ENCODE measurements at places on chromosomes 6 and 20.

- no peak for DNase-seq
Observed at GRCh38 chr6:29236634-29237033, 64.9 kb upstream of the OR14J1 start.

DNA sequence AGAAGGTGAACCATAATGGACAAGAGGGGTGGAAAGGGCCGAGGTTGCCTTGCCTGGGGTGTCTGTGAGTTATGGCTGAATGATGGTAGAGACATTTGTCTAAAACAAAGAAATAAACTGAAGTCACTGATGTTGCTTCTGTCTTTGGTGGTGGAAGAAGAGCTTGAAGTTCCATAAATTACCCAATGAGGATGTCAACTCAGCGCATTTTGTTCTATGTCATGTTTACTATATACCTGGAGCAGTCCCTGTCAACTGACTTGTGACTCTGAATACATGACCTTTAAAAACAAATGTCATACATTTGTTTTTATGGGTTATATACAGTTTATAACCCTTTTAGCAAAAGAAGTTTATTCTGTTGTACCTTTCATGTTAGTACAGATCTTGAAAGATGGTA lies 2.0 kb downstream of the EFHC1 start:
- no peak for DNase-seq

DNA sequence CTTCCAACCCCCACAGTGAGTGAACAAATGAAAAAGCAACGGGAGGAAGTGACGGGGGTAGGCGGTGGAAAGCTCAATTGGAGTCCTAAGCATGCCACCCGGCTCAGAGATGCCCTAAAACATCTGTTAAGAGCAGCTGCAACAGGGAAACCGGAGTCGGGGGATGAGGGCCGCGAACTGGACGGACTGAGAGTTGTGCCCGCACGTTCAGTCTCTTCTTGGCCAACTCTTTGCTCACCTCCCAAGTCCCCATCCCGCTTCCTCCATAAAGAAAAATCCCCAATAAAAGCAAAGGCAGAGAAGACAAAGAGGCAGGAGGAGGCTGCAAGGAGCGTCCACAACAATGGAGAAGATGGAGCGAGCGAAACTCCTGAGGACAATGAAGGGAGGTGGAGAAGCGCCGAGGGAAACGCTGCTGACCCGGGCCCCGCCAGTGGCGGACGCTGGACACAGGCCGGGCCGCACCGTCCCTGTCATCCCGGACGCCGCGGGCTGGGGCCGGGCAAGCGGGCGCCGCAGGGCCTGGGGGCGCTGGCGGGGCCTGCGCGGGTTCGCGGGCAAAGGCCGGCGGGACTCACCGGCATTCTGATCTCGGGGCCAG lies 600 bp downstream of the SEC63 start:
- no peak for DNase-seq

- DNase-seq, result no peak
Observed at GRCh38 chr6:157967020-157967419, 14.6 kb upstream of the SYNJ2 start.

DNA sequence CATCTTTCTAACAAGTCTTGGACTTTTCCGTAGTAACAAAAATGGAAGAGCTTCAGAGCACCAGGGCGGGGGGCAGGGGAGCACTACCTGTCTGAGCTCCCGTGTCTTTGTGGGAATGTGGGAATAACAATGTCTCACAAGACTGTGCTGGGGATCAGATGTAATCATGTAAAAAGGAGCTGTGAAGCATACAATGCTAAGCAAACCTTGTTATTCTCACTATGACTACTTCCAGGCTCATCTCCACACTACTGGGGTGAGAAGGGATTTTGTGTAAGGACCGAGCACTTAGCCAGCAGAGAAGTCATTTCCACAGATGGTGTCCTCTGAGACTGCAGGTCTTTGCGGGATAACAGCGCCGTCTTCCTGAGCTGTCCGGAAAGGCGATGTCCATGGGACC lies 27.1 kb downstream of the PRR18 start:
- DNase-seq, result no peak

Data from SW 1271 (cell line).